Kasumi-1 (cell line): ENCODE measurements at places on chromosomes 2 and 18.

- no peak for DNase-seq
Measured at GRCh38 chr18:39667905-39668304, 2102.3 kb upstream of the CELF4 start.

GRCh38 chr2:195642679-195643068 lies 14.4 kb upstream of the SLC39A10 start:
- DNase-seq = no peak

DNA sequence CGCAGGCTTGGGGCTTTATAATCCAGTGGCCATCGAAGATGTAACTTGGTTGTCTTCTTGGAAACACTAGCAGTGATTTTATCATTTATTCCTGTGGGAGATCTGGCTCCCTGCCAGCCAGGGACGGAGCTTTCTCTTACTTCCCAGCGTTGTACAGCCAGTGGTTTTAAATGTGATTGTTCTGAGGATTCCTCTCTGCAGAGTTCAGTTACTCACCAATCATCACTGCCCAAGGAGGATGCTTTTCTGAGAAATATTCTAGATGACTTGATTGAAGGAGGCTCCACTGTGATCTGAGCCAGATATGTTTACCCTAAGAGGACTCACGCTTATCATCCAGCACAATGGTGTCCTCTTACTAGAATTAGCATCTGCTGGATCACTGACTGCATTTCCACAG lies 744.3 kb downstream of the RNF144A start:
- no peak for DNase-seq

DNA sequence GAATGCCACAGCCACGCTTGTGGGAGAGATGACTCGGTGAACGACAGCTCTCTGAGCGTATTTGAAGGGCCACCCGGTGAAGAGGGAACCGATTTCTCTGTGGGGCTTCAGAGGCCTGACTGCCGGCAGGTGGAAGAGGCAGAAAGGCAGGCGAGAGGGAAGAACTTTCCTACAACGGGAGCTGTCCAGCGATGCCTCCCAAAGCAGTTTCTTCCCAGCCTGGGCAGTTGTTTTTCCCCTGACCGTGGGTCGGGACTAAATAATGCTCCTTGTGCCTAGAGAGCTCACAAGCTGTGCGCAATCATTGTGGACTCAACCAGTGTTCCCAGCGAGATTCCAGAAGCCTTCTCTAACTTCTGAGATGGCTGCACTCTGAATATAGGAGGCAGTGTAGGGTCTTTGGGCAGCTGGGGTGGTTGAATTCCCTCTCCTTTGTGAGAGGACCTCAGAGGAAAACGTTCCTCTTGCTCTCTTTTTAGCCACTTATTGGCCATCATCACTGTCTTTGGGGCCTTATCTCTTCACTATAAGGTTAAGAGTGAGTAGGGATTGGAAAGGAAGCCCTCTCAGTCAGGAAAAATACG lies 710 bp downstream of the SEC11C start:
- peak; percentile 20 for DNase-seq

DNA sequence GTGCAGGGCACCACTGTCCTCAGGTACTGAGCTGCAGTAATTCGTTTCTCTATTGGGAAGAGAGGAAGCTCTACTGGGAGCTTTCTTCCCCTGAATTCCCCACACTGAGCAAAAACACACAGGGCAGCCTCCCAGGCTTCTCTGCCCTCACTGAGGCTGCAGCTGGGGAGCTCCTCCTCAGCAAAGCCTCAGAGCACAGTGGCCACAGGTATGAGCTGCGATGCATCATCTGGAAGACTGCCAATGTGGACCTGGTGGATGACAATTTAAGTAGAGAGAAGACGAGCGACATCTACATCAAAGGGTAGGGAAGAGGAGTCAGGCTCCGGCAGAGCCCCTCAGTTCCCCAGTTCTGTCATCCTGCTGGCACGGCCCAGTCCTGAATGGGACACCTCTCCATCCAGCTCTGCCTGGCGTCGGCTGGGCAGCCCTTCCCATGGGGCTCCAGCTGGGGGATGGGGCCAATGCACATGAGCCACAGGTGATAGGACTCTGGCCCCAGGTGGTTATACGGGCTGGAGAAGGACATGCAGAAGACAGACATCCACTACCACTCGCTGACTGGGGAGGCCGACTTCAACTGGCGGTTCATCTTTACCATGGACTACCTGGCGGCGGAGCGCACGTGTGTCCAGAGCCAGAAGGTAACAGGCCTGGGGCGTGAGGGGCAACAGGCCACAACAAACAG lies 37.6 kb downstream of the LMAN2L start:
- DNase-seq = no peak

DNA sequence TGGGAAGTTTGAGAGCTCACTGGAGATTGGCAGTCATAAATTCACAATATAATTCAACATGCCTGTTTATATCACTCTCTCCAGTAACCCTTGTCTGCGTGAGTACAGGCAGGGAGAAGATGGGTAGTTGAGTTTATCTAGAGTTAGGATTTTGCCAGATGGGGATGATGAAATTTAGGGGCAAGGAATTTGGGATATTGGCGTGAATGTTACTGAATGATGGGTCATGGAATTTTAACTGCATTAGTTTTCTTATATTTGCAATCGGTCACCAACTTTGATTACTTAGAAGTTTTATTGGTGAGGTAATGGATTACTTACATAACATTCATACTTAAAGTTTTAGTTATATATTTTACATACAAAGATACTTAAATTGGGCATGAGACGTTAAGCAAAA lies 35.1 kb downstream of the SANBR start:
- DNase-seq = no peak

DNA sequence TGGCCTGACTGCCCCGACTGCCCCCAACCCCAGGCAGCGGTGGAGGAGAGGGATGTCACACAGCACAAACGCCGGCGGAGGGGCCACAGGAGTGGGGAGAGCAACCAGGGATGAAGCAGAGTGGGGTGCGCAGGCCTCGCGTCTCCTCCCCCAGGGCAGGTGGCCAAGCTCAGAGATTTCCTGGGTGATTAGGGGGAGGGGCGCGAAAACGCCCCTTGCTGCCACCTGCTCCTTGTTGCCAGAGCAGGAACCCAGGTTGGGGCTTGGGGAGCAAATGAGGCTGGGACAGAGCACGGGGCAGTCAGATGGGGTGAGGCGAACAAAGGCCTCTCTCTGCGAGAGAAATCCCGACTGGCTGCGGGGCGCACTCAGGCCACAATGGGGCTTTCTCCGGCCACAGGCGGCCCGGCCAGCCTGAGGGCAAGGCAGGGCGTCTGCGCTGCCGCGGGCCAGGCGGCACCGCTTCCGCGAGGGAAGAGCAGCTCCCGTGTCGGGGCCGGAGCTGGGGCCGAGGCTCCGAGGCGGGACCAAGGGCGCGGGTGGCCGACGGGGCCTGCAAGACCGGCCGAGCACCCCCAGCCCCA lies 11.5 kb downstream of the TEX44 start:
- no peak for DNase-seq

DNA sequence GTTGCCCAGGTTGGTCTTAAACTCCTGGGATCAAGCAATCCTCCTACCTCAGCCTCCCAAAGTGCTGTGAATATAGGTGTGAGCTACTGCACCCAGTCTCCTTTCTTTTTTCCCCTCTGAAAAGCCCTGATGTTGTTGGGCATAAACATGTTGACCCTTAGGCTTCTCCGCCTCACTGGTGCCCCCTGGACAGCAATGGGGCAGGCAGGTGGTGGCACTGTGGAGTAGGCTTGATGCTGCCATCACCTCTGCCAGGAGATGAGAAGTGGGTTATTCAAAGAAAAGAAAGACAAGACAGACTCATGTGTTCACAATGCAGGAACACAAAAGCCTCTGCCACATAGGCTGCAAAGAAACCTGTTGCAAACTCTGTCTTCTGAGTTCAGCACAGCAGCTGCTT lies 169.9 kb downstream of the EN1 start:
- no peak for DNase-seq

DNA sequence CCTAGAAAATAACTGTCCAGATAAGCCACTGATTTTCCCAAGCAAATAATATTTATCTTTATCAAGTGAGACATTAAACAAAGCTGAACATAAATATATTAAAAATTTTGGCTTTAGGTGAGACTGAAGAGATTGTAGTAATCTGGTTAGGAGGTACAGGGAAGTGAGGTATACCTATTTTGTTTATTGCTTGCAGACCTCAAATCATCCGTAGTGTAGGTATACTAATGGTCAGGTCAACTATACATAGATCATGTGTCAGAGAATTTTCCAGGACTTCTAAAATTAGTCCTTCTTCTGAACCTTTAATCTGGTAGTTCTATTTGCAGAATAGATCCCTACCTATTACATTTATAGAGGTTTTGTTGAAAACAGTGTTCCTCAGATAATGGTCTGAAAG lies 41.5 kb downstream of the SP140 start:
- DNase-seq = no peak

DNA sequence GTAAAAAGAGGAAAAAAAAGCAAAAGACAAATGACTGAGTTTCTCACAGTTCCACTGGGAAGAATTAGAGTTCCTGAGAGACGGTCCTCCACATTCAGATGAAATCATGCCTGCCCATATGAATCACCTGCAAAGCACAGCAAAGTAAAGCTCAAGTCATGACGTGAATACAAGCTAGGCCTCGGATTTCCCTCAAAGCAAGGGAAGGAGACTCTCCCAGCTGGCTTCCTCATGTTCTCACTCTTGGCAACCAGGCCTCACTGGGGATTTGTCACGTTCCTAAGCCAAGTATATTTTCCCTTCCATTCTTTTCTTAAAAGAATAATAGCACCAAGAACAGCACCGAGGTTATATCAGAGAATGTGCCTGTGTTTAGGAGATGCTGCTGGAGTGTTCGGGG lies 47.0 kb downstream of the CYP27C1 start:
- no peak for DNase-seq

- no peak for DNase-seq
Measured at GRCh38 chr2:69634196-69634821, 9.2 kb downstream of the AAK1 start.

GRCh38 chr2:23554054-23554697 lies 169.2 kb downstream of the KLHL29 start:
- no peak for DNase-seq

- peak; percentile 66 for DNase-seq
Measured at GRCh38 chr2:48250943-48251342, 279.0 kb upstream of the STON1 start.

GRCh38 chr2:44930274-44931197 lies 11.0 kb upstream of the SIX3 start:
- DNase-seq = peak; percentile 45

DNA sequence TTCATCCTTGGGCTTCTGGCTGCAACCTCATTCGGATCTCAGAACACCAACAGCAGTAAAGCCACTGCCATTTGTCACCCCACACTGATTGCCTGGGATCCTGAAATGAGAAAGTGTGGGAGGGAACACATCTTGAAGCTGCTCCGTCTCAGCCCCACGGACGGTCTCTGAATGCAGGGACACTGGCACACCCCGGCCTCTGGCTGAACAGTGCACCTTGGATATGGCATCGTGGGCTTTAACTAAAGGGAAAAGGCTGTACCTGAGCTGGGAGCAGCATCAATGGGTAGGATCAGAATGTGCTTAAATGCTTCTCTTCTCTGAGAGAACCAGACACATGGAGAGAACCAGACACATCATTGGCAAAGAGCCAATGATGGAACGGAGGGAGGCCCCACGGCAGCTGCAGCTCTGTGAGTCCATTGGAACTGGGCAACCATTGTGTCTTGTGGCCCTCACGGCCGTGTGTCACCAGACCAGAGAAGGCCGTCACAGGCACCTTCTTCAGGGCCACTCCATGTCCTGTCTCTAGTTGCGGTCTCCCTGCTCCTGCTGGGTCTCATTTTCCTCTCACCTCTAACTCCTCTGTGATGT lies 193.4 kb upstream of the MYT1L start:
- DNase-seq = no peak

GRCh38 chr2:133484784-133485183 lies 83.5 kb downstream of the NCKAP5 start:
- no peak for DNase-seq

DNA sequence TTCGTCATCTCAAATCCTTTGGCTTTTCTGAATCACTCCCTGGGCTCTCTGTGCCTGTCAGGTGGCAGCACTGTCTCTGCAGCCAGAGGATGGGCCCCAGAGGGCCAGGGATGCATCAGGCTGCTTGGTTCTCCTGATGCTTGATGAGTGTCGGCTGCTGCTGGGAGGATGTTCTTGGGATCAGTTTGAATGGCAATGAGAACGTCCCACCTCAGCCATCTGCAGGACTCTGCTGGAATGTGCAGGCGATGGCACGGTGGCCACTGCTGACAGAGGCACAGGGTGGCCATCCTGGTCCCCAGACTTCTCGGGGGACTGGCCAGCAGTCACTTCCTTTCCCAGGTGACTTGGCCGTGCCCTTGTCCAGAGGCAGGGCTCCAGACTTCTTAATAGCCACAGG lies 146.0 kb downstream of the FAM210A start:
- DNase-seq = no peak

DNA sequence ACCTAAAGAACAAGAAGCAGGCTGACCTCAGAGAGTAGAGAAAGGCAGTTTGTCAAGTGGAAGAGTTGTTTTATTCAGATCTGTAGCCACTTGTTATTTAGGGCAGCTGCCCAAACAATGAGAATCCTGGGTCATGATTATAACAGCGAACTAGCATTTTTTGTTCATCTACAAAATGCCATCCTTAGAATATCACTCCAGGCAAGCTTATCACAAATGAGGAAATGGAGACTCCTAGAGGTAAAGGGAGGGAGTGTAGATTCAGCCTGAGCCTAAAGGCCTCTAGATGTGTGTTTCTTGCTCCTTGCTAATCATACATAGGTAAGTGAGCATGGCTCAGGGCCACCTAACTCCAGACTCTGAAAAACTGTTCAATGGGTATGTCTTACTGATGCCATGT lies 126.1 kb downstream of the HNMT start:
- peak; percentile 96 for DNase-seq

DNA sequence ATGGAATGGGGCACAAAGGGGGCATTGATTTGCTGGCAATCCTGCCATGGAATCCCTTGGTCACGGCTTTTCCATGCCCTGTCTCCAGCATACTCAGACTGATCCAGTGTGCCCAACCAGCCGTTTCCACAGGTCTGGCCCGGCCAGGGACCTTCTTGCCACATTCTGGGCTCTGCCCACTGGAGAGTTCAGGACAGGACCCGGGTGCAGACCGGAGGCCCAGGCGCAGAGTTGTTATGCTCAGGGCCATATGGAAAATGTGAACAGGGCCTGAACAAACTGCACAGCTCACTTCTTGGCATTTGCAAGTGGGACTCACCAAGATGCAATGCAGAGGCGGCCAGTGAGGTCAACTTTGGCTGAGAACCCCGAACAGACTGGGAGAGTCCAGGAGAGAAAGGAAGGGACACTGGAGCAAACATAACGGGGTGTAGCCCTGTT lies 15.6 kb upstream of the ASAP2 start:
- DNase-seq = no peak

GRCh38 chr18:28735731-28736130 lies 558.8 kb upstream of the CDH2 start:
- DNase-seq = no peak

GRCh38 chr2:3420076-3420768 lies 40.7 kb downstream of the TRAPPC12 start:
- DNase-seq = no peak

- DNase-seq = no peak
Measured at GRCh38 chr2:128805918-128806317, 487.2 kb upstream of the HS6ST1 start.

- DNase-seq = no peak
Measured at GRCh38 chr18:4636967-4637366, 181.9 kb upstream of the DLGAP1 start.

- DNase-seq = no peak
Measured at GRCh38 chr18:7684966-7685365, 117.8 kb downstream of the PTPRM start.

- DNase-seq = no peak
Measured at GRCh38 chr18:54968807-54969206, 9.5 kb upstream of the CCDC68 start.
